Activated CD8-positive, alpha-beta memory T cell treated with anti-CD3 and anti-CD28 coated beads for 1 hour (primary cell): ENCODE measurements at places on chromosomes 5 and 9.
A peak's percentile ranks its signal among the peaks of the same experiment; 100 is the strongest.

GRCh38 chr9:6681147-6681956 is 35.8 kb upstream of the GLDC start:
- peak; percentile 82 for DNase-seq

GRCh38 chr5:27472871-27473270 is 434.5 kb upstream of the CDH9 start:
- DNase-seq = no peak

DNA sequence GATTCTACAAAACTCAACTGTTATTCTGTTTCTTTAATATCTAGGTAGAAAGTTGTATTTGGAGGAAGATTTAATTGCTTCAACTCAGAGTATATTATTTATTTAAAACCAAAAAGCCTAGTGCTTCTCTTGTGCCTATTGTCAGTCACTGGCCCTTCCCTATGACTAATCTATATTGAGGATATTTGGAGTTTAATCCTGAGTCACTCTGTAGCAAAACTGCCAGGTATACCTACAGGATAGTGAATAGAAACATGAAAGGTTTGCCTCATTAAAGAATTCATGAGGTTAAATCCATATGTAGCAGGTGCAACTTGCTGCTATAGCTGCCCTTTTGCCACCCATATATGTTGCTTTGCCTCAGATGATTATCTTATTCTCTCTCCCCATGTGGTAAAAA is 15.1 kb downstream of the PLK2 start:
- no peak for DNase-seq

GRCh38 chr9:98598861-98599260 is 109.9 kb downstream of the GABBR2 start:
- DNase-seq = no peak

DNA sequence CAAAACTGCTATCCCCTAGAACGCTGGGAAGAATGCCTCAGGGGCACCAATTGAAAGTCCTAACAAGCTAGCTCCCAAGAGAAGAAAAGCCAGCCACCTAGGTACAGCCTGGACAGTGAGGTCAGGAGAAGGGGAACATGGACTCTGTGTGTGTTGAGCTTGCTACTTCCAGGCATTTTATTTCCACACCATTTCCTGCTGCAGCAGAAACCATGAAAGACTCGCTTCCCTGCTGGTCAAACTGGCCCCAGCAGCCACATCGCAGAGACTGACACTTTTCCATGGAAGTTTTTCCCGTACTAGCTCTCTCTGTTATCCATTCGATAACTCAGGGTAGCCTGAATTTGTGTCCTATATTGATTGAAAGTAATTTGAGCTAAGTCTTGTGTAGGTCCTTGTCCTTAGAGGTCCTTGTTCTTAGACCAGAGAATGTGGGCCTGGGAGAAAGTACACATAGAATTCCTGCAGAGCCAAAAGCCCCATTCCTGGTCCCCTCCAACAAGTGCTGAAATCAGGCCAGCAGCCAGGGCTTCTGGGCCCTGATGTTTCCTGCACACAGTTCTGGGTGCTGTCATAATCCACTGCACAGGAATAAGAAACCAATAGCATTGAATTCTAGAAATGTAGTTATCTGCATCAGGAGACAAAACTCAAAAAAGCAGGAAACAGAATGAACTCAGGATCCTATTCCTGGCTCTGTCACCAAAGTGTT is 96.6 kb downstream of the BRINP1 start:
- DNase-seq = no peak

DNA sequence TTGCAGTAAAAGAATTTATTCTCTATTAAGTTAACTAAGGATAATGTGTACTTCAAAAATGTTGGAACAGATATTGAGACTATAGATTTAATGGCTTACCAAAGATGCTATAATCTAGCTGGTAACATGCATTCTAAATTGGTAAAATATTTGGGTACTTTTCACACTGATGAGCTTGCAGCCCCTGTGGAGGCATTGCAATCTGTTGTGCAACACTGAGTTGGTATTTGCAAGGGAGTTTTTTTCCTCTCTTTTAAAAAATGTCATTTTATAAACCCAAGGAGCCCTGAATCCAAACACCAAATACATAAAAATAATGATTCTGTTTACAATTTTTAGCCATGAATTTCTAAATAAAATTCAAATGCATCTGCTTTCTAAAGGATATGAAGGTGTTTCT is 944.8 kb downstream of the DTWD2 start:
- no peak for DNase-seq

DNA sequence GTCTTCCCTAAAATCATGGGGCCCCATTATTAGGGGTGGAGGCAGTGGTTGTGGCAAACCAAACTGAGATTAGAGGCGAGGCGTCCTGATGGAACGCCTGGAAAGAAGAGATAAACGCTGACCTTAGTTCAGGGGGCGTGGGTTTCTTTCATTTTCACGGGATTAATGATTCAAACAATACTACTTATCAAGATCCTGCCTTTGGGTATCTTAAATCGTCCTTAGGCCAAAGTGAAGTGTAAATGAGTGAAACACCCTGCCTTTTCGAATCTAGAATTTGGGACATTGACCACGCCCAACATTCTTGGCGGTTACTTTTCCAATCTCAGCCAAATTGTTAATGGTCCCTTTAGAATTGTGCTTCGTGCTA is 1.0 kb upstream of the UBTD2 start:
- DNase-seq = no peak

- no peak for DNase-seq
Measured at GRCh38 chr5:1161833-1162229, 39.6 kb upstream of the SLC6A19 start.

GRCh38 chr9:137226338-137227053 is 806 bp upstream of the RNF224 start:
- DNase-seq = no peak
